Esophagus (tissue), 2 donors: ENCODE measurements at places on chromosomes 12 and 14. TPM values are rescaled to one million over a fixed set of nuclear protein-coding genes. Genes with fewer than 3 reads are reported as not detected.

The RHNO1 gene
- 29.9 TPM for polyA plus RNA-seq

The SERPINA5 gene
- 0.10 TPM for polyA plus RNA-seq

The ZNF839 gene
- 5.5 TPM for polyA plus RNA-seq

The KRT75 gene
- polyA plus RNA-seq: 0.08 TPM

The CLEC1B gene
- not detected for polyA plus RNA-seq

The NRIP2 gene
- polyA plus RNA-seq: 0.67 TPM

The GLIPR1L1 gene
- polyA plus RNA-seq: not detected
